GM19239 (cell line): ENCODE measurements at places on chromosomes 4 and X.

DNA sequence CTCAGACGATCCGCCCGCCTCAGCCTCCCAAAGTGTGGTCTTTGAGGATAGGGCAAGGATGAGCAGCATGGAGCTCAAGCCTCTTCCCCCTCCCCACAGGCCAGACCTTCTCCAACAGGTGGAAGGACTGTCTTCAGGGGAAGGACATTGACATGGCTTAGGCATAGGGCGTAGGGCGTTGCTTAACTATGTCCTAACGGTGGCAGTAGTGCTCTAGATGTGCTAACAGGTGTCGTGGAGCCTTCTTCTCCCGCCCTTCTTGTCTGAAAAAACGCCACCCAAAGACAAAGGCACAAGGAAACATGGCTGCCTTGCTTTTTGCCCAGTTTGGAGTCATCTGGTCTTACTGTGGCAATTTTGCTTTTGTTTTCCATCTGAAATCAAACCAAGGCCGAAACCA is 219.8 kb downstream of the OR13H1 start:
- no peak for DNase-seq

DNA sequence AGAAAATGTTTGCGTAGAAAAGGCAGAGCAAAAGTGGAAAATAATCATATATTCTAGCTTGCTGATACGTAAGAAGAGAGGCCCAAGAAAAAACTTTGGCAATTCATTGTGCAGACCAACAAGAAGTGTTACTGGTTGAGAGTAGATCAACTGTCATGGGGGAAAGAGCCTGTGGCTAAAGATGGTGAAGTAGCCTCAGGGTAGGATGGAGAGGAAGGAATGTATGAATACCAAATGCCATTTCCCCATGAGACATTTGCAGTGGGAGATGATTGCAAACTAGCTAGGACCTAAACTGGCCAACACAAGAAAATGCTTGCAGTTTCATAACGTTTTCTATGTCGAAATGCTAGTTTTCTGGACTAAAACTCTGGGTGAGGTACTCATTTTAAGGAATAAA is 47.7 kb upstream of the ADGRL3 start:
- no peak for DNase-seq

- DNase-seq, result no peak
Observed at GRCh38 chr4:6339818-6340445, 70.3 kb downstream of the WFS1 start.

DNA sequence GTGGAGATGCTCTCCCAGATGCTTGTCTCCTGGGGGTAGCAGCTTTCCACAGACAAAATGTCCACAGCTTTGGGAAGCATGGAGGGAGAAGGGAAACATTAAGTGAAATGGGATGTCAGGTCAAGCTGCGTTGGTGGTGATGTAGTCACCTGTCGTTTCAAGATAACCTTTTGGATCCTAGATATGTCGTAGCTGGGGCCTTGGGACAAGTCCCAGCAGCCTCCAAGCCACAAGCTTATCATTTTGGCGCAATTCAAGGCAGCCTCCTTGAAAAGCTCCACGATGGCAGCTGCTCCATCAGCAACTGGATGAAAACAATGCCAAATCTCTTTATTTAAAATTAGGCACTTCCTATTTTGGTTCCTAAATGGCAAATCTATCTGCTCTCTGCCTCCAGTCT is 52.0 kb downstream of the RTL9 start:
- DNase-seq, result no peak

GRCh38 chrX:100721328-100721727 is 10.6 kb downstream of the SYTL4 start:
- DNase-seq, result no peak

- peak; percentile 79 for DNase-seq
Observed at GRCh38 chr4:8917868-8918783, 46.5 kb upstream of the HMX1 start.

- DNase-seq, result no peak
Observed at GRCh38 chr4:37685161-37685822, 884 bp downstream of the RELL1 start.

DNA sequence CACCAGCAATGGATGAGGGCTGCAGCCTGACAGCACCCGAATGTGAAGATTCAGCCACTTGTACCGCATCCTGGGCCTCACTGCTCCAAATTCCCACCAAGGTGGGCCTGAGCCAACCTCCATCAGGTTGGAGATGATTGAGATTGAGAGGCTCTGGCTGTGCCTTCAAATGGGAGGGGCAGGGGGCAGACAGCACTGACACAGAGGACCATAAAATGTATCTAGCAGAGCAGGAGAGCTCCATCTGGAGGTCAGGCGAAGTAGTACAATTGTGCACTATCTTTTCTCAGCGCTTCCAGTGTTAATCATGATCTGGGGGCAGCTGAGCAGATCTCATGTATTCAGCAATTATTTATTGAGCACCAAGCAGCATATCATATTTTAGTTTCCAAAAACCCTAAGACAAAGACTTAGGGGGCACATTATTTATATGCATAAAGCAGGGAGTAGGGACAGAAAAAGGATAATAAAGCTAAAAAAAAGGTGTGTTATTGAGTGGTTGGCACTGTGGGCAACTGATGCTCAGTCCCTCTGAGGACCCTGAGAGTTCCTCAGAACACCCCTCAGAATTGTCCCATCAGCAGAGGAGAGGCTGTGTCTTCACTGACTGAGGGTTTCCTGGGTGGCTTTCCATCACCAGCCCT is 31.6 kb upstream of the C1QTNF7 start:
- peak; percentile 37 for DNase-seq

DNA sequence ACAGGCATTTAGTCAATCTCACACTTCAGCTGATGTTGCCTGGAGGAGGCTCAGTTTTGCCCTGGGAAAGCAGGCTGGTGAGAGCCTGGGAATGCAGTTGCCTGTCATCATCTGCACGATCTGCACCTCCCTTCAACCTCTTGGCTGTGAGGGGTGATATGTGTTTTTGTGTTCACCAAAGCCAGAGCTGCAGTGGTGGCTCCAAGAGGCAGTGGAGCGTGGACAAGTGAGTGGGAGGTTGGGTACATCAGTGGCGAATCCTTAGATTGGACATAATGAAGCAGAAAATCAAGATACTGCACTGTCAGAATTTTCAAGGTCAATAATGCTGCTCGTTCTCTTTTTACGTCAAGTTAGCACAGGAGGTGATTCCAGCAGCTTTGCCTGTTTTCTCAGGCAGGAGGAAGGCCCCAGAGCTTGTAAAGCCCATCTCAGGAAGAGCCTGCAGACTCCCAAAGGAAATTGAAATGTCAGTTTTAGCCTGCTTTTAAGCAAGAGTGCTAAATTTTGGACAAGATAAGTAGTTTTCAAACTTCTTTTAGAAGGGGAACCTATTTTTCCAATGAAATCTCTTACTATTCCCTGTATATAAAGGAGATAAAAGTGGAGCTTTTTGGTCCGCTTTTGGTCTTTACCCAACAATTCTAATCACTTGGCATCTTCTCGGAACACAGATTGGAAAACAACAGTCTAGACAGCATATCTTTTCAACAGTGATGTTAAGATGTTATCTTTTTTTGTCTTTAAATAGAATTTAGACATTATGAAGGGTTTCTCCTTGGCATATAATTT is 92.8 kb downstream of the FRAS1 start:
- no peak for DNase-seq

GRCh38 chrX:154720067-154720466 is 30.8 kb downstream of the GAB3 start:
- DNase-seq, result no peak

DNA sequence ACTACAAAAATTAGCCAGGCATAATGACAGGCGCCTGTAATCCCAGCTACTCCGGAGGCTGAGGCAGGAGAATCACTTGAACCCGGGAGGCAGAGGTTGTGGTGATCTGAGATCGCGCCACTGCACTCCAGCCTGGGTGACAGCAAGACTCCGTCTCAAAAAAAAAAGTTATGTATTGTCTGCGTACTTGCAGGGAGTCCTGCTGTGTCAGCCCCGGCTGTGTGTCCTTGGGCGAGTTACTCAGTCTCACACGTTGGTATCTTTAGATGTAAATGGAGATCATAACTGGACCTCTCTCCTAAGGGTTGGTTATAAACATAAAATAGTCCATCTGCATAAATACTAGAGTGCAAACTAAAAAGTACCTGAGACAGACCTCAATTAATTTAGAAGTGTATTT is 22.7 kb upstream of the TBC1D14 start:
- no peak for DNase-seq

DNA sequence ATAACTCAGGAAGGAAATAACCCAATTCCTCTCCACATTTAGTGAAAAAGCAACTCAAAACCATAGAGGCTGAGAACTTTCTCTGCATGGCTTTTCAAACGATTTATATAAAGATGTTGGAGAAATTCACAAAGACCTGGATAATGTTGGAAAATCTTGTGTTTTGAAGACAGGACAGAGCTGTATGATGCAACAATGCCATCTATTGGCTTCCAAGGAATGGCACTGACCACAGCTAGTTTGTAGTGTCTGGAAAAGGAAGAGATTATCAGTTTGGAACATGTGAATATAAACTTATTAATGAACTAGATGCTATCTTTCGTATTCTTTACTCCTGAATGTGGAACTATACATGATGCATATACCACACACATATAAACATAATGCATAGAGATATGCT is 503.6 kb downstream of the IL1RAPL1 start:
- no peak for DNase-seq

DNA sequence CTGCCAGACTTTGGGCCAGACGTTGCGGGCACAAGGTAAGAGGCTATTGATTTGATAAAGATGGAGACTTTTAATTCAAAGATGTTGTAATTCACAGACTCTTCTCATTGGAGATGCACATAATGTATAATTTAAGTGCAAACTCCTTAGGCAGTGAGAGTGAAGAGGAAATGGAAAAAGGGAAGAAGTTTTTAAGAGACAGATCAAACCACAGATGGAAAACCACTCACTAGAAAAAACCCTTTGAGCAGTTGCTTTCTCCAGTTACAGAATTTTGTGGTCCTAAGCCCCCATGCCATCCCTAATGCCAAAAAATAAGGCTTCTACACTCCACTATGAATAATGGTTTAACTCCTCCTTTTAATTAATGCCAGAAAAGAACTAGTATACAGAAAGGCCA is 977.1 kb upstream of the PRKX start:
- no peak for DNase-seq

DNA sequence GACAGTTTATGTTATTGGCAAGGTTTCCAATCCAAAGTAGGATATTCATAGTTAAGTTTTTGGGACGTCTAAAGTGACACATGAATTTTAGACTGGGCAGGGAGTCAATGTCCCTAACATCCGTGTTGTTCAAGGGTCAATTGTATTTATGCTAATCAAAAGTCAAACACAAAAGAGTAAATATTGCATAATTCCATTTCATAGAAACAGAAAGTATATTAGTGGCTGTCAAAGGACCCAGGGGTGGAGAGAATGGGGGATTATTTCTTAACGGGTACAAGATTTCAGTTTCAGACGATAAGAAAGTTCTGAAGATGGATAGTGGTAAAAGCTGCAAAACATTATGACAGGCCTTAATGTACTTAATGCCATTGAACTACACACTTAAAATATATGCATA is 971.8 kb upstream of the AGA start:
- DNase-seq, result no peak

DNA sequence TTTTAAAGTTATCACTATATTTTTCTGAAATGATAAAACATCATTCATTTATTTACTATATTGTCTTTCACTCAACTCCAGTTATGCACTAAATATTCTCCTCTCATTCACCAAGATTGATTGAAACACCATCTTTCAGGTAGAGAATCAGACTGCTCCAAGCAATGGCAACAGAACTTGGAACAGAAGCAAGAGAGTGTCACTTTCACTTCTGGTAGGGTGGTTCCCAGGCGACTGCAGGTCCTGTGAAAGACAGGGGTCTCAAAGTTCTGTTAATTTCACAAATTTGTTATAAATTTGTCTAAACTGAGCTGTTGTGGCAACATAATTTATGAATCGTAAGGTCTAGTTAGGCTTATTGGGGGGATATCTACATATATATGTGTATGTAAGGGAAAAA is 47.8 kb downstream of the RHOH start:
- DNase-seq, result no peak

GRCh38 chr4:55127521-55127920 is 2.1 kb upstream of the KDR start:
- DNase-seq, result no peak

- no peak for DNase-seq
Observed at GRCh38 chr4:147336252-147336651, 144.6 kb upstream of the EDNRA start.

- DNase-seq, result no peak
Observed at GRCh38 chr4:12635629-12636028, 848.5 kb downstream of the RAB28 start.

DNA sequence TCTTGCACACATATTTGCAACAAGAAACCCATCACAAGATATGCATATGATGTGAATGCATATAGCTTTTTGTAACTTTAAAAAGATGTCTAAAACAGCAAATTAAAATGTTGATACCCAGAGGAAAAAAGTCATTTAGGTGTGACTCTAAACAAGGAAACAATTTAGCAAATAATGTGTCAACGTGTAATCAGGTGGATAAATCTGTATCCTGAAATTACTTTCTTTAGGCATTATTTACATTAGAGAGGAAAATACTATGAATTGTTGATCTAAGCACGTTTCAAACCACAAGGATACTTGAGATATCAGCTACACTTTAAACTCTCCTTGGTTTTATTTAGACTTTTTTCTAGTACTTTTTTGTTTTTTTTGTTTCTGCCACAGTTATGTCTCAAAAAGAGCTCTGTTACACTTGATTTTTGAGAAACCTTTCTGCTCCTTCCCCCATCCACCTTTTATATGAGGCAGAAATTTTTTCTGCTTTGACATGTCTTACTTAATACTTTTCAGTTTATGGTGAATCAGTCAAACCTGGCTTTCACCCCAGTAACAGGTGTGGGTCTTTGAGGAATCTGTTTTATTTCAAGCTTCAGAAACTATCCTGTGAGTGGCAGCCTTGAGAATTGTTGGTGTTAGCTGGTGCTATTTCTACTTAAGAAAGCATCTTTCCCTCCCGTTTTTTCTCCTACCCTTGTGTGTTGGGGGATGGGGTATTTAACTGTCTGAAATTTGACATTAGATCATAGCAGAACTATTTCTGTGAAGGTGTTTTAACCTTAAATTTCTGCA is 1.9 kb downstream of the NPNT start:
- no peak for DNase-seq

DNA sequence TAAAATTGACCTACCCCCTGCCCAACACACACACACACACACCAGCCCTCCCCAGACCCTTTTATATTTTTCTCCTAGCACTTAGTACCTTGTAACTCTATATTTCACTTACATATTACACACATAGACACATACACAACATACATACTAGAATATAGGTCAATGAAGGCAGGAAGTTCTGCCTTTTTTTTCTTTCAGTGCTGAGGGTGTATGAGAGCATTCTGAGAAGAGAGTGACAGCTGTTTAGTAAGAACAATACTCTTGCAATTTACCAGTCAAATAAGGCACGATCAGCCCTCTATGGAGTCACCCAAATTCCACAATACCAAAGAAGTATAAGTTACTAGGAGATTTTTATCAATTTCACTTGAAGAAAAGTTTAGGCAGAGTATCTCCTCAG is 33.5 kb downstream of the ACE2 start:
- no peak for DNase-seq
